ENCODE measurements at places on chromosomes 3 and 15.

GRCh38 chr3:154022606-154023005 lies 98.6 kb upstream of the ARHGEF26 start:
- no peak for DNase-seq
- H3K4me1 ChIP-seq = no peaks in the 10 kb centered on the region
- H3K27ac ChIP-seq = no peak overlapping the region
- H3K4me3 ChIP-seq = no peak overlapping the region
- no peaks in the 10 kb centered on the region for H3K27me3 ChIP-seq
- H3K36me3 ChIP-seq = no peaks in the 10 kb centered on the region

DNA sequence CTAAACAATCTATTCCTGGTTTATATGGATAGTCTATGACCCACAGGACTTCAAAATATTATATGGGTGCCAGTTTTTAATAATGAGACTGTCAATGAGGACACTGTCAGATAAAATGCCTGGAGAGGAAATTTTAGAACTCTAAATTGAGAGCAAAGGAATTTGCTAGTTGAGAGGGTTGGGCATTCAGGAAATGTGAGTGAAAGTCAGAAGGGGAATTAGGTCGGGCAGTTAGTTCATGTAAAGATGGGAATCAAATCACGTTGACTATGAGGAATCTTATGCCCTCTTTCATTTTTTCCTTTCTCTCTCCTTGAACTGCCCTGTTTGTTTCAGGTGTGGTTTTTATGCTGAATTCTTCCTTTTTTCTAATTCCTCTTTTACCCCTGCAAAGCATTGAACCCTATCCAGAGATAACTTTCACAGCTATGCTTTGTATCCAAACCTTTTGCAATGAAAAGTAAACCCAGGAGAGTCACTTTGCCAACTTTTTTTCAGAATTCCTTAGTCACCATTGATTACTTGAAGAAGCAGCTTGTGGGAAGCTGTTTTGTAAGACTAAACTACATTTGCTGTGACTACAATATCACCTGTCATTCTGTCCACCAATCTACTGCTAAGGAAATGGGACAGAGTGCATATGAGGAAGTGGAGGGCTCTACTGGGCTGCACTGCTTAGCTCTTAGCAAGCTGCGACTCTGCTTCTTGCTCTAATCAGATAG lies 27.8 kb downstream of the CHP1 start:
- DNase-seq = no peak
- H3K4me3 ChIP-seq = no peak overlapping the region
- no peaks in the 10 kb centered on the region for H3K27me3 ChIP-seq
- no peaks in the 10 kb centered on the region for H3K4me1 ChIP-seq
- H3K27ac ChIP-seq = no peak overlapping the region

DNA sequence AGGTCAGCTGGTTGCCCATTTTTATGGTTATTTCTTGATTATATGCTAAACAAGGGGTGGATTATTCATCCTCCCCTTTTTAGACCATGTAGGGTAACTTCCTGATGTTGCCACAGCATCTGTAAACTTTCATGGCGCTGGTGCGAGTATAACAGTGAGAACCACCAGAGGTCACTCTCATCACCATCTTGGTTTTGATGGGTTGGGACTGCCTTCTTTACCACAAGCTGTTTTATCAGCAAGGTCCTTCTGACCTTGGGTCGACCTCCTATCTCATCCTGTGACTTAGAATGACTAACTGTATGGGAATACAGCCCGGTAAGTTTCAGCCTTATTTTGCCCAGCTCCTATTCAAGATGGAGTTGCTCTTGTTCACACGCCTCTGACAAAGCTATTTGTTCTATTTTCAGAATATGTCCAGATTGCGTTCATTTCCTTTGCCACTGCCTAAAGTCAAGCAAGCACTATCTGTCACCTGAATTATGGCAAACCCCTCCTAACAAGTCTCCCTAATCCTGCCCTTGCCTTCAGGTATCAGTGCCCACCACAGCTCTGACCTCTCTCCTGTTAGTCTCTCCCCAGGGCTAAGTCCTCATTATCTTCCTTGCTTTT lies 308.5 kb downstream of the ROBO2 start:
- H3K4me1 ChIP-seq = no peaks in the 10 kb centered on the region
- H3K27ac ChIP-seq = no peak overlapping the region
- DNase-seq = no peak
- H3K4me3 ChIP-seq = no peak overlapping the region
- no peaks in the 10 kb centered on the region for H3K36me3 ChIP-seq
- no peaks in the 10 kb centered on the region for H3K27me3 ChIP-seq

DNA sequence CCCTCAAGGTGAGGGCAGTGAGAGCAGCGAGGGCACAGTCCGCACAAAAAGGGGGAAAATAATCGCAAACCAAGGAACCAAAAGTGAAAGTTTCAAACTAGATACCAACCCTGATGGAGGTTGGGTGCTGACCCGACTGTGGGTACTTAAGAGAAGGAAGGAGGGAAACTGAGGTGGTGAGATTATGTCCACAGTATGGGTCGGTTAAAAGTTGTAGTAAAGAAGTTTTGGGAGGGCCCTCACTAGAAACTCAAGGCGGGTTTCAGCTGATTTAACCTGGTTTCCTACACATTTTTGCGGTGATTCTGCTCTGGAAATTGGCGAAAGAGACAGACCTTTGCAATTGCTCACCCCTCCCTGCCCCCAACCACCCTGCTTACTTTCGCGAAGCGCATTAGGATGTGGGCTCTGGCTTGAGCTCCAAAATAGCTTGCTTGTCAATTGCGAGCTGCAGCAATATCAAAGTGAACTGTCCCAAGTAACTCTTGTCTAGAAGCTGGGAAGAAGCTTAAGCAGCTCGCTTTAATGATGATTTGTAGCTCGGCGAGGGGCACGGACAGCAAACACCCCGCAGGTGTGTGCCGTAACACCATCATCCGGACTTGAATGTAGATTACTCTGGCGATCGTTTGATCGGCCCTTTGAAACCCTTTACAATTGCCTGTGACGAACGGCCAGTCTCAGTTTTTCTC lies 15.8 kb downstream of the SOX2 start:
- H3K4me1 ChIP-seq = no peaks in the 10 kb centered on the region
- no peak overlapping the region for H3K4me3 ChIP-seq
- peaks cover 9% of the 10 kb centered on the region for H3K27me3 ChIP-seq
- no peaks in the 10 kb centered on the region for H3K36me3 ChIP-seq

DNA sequence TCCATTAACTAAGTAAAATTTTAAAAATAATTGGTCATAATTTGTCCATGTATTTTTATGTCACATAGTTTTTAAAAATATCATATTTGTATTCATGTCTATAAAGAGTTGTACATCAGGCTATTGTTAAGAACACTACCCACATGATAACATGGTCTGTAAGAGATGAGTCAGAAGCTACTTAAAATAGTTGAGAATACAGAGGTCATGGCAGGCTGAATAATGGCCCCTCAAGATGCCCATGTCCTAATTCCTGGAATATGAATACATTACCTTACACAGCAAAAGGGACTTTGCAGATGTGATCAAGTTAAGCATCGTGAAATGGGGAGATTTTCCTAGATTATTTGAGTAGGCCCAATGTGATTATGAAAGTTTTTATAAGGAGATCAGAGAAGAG lies 782.9 kb upstream of the GOLIM4 start:
- H3K27me3 ChIP-seq = no peaks in the 10 kb centered on the region
- H3K27ac ChIP-seq = no peak overlapping the region
- H3K4me3 ChIP-seq = no peak overlapping the region
- H3K4me1 ChIP-seq = no peaks in the 10 kb centered on the region
- DNase-seq = no peak

DNA sequence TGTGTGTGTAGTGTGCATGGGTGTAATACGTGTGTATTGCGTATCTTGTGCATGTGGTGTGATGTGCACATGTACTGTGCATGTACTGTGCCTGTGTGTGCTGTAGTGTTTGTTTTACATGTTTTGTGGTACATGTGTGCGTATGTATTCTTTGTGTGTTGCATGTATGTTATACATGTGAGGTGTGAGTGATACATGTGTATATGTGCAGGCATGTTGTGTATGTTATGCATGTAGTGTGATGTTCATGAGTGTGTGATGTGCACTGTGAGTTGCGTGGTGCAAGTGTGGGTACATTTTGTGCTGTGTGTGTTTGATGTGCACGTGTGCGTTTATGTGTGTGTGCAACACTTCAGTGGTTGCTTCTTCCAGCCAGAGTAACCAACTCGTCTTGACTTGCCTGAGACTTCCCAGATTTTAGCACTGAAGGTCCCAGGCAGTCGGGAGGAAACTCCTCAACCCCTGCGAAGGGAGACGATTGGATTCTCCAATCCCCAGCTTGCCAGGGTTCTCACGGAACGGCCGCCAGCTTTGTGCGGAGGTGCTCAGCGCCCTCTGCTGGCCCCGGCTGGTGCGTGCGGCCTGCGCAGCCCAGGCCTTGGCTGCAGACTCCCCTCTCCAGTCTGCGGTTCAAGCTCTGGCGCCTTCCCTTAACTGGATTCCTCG lies 3.6 kb downstream of the GALNT15 start:
- H3K36me3 ChIP-seq = no peaks in the 10 kb centered on the region
- peaks cover 30% of the 10 kb centered on the region for H3K27me3 ChIP-seq
- H3K4me3 ChIP-seq = 0 out of 2 replicates have a peak overlapping the region, but pooled peaks have one; percentile 26

DNA sequence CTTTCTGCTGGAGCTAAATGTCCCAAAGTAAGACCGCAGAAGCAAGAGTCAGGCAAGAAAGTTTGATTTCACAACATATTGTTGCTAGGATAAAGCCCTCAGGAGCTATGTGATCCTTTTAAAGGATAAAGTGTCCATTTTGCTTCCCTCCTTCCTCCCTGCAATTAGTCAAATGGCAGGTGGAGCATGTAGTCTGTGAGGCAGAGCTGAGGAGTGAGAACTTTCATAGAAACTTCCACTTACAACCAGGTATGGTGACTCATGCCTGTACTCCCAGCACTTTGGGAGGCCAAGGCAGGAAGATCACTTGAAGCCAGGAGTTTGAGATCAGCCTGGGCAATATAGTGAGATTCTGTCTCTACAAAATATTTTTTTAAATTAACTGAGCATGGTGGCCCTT lies 25.2 kb upstream of the RHCG start:
- peaks cover 7% of the 10 kb centered on the region for H3K27me3 ChIP-seq
- DNase-seq = no peak
- no peaks in the 10 kb centered on the region for H3K4me1 ChIP-seq
- no peaks in the 10 kb centered on the region for H3K36me3 ChIP-seq
